ENCODE measurements at places on chromosomes 12 and 14. TPM values are rescaled to one million over a fixed set of nuclear protein-coding genes. Genes with fewer than 3 reads are reported as not detected.

CAND1 gene
- 51.3 TPM for total RNA-seq

CIROP gene
- total RNA-seq: not detected

GPN3 gene
- total RNA-seq: 31.3 TPM

BDKRB1 gene
- 0.86 TPM for total RNA-seq

POTEG gene
- not detected for total RNA-seq

ULK1 gene
- total RNA-seq: 35.4 TPM

AKAP5 gene
- total RNA-seq: 0.68 TPM
